ENCODE measurements at places on chromosomes 1 and 21.

DNA sequence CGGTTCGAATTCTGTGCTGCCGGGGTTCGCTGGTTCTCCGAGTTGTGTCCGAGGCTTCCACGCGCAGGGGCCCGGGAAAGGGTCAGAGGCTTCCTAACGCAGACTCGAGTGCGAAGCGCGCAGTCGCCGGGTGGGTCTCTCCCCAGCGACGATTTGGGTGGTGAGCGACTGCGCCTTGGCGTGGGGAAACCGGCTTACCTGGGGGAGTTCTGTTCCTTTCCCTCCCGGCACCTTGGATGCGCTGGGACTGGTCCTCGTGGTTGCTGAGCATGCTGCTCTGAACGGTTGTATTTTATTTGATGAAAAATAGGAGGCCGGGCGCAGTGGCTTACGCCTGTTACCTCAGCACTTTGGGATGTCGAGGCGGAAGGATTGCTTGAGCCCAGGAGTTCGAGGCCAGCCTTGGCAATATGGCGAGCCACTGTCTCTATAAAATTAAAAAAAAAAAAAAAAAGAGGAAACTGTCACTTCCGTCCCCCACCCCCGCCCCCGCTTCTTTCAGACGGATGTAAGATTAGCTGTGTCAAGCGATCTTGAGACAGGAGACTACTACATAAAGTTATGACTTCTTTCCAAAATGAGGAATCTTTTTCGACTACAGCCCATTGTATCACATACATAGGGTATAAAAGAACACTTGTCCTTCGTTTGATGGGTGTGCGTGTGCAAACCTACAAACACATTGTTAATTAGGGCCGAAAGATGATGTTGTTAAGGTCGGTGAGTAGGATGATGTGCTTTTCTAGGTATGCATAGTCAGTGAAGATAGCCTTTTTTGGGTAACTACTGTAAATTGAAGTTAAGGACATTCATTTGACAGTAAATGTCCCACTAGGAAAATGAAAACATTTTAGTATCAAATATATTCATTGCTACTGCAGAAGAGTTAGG lies at the start of gene CCDC18:
Gene CCDC18, plus strand, starts transcription at position 2 of the 891 bp plus-strand sequence. CDS start 2,638 bp downstream, outside the sequence.
- DNase-seq: peak; percentile 55

GRCh38 chr1:3630914-3631313 lies 6.1 kb downstream of the TPRG1L start:
- no peak for DNase-seq

DNA sequence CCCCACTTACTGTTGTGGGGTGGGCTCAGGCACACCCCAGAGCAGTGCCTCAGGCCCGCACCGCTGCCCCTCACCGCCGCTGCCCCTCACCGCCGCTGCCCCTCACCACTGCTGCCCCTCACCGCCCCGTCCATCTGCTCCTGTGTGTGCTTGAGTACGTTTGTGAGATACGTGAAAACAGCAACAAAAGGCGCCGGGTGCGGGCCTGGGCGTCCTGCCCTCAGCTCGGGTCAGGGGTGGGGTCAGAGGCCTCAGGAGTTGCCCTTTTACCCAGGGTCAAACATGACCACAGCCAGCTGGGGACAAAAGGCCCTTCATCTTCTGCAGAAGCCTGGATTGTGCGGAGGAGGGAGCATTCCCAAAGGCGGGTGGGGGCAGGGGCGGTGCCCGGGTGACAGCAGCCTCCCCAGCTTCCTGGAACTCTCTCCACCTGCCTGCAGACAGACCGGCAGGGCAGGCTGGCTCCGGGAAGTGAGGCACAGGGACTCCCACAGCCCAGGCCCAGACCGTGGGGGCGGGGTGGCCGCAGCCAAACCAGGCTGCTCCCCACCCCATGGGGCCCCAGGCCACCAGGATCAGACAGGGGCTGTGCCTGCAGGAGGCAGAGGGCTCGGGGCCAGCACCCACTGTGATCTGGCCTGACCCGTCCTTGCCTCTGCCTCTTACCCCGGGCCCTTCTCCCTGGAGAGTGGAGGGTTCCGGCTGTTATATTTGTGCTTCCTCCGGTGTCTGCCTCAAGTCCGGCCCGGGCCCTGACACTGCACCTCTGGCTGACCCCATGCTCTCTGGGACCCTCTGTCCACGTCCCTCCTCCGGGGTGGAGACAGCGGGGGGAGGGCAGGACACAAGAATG lies 2.3 kb upstream of the VWA1 start:
- no peak for DNase-seq

DNA sequence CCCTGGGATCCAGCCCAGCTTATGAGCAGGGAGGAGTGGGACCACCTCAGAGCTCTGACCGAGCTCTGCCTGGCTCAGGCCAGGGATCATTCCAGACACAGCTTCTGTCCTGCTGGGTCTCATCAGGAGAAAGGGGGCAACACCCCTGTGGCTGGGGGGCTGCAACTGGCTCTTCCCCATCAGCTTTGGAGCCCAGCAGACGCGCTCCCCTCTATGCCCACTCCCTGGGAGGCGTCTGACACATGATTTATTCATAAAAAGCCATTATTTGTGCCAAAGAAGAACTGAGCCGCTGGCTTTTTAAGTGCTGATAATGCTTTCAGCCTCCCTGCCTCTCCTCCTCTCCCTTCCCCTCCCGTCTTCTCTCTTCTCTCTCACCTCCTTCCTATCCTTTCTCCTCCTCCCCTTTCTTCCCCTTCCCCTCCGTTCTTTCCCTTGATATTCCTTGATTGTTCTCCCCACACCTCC lies 25.0 kb downstream of the FOXO6 start:
- DNase-seq: no peak

DNA sequence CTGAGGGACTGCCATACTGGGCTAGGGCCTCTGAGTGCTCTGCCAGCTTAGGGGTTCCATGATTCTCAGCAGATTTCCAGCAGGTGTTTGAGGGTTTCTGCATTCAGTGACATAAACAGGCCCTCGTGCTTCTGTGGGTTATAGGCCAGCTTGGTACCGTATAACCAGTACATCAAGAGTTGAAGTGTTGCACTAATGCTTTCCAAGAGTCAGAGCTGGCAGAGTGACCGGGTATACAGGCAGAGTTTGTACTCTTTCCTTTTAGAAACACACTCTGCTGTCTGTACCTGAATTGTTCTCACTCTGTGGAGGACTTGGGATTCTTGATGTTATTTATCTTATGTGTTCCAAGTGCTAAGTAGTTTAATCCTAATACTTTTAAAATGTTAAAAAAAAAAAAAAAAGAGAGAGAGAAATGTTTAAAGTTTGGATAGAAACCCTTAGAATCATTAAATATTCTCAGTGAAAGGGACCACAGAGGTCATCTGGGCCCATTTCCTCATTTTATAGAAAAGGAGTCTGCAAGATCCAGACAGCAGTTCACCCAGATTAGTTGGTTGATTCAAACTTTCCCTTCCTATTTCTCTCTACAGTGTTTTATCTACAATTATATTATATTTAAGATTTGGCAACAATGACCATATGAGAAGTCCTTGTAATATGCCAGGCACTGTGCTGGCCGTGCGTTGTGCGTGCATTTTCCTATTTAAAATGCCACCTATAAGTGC lies 325.8 kb downstream of the KIF26B start:
- no peak for DNase-seq

DNA sequence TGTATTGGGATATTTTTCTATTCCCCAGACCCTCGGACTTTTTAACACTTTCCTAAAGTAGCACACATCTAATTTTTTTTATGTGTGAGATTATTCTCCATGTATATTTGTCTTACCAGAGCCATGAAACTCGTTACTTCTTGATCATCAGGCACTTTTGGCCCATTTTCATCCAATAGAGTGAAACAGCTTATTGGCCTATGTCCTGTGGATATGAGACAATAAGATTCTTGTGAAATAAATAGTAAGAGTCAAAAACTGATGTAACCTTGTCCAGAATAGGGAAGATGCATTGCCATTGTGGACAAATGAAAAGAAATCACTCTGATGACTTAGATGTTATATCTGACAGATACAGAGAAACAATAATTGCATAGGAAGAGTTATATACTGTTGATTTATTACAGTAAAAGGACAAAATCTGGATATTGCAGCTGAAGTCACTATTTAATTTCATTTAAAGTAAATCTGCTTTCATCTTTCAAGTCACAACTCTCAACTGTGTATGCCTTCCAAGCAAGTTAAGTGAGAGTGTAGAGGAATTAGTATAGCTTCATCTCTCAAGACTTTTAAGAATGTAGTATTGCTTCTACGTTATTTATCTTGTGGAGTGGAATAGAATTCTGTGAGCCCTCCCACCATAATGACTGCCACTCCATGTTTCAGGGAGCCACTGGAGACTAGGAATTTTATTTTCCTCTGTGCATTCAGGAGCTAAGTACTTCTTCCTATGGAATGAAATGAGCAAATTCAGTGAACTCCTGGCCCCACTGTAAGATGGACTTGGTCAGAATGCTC lies 86.9 kb downstream of the ADAMTS1 start:
- DNase-seq: no peak

- no peak for DNase-seq
Measured at GRCh38 chr21:43892984-43893535, 28.0 kb downstream of the AGPAT3 start.

Measured in choroid plexus epithelial cell (primary cell).